ENCODE measurements at places on chromosomes 11 and 22. TPM values are rescaled to one million over a fixed set of nuclear protein-coding genes. Genes with fewer than 3 reads are reported as not detected.

DNA sequence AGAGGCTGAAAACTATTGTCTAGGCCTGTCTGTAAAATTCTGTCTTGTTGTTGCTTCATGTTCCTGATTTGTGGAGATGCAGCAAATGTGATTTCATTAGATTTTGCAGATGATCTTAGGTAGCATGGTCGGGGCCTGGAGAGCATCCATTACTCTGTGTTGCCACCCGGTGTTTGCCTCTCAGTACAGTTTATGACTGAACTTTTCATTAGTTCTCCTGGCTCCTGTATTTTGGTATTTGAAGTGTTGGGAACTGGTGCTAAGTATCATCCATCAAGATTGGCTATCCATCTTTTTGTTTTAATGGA is 7.7 kb downstream of the YWHAH start:
- peaks cover 24% of the 10 kb centered on the region for H3K4me1 ChIP-seq
- H3K27me3 ChIP-seq, result no peaks in the 10 kb centered on the region
- DNase-seq, result no peak
- no peak overlapping the region for H3K4me3 ChIP-seq
- H3K27ac ChIP-seq, result peak overlapping the region; percentile 45

GRCh38 chr11:2847561-2847960 is 38.0 kb downstream of the CDKN1C start:
- no peaks in the 10 kb centered on the region for H3K4me1 ChIP-seq
- H3K27me3 ChIP-seq, result no peaks in the 10 kb centered on the region
- H3K36me3 ChIP-seq, result peaks cover 8% of the 10 kb centered on the region
- no peak overlapping the region for H3K27ac ChIP-seq
- no peak overlapping the region for H3K4me3 ChIP-seq

- no peaks in the 10 kb centered on the region for H3K27me3 ChIP-seq
- no peak overlapping the region for H3K4me3 ChIP-seq
- no peaks in the 10 kb centered on the region for H3K36me3 ChIP-seq
- H3K4me1 ChIP-seq, result peaks cover 40% of the 10 kb centered on the region
- no peak for DNase-seq
These were observed 8.7 kb downstream of the TEAD1 start for GRCh38 chr11:12682737-12683500.

GRCh38 chr22:20520093-20520511 is 12.7 kb downstream of the MED15 start:
- no peaks in the 10 kb centered on the region for H3K36me3 ChIP-seq
- no peak for DNase-seq
- peak overlapping the region; percentile 11 for H3K27ac ChIP-seq
- no peaks in the 10 kb centered on the region for H3K27me3 ChIP-seq
- no peak overlapping the region for H3K4me3 ChIP-seq

DNA sequence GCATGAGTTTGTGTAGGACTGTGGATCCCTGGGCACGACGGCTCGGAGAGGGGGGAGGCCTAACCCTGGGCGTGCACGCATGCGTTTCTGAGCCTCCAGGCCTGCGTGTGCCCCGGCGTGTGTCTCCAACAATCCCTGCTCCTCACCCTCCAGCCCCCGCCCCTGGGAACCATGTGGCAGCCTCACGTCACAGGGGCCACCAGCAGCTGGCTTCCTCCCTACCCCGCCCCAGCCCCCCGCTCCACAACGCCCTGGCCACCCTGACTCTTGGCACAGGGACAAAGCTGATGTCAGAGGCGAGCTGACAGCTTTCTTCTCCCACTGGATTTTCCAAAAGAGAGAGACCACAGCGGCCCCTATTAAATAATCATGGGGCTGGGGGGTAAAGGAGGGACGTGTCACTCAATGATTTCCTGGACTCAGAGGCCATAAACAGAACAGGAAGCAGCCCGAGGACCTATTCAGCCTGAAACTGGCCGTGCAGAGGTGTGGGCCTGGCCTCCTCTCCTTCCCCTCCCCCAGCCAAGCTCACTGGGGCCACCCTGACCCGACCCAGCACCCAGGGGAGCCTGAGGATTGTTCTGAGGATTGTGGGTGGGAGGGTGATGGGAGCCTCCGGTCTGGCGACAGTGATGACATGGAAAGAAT is 6.8 kb upstream of the LIF start:
- peaks cover 10% of the 10 kb centered on the region for H3K4me1 ChIP-seq
- DNase-seq, result no peak
- H3K36me3 ChIP-seq, result no peaks in the 10 kb centered on the region

GRCh38 chr11:34380696-34381095 is 22.9 kb upstream of the ABTB2 start:
- DNase-seq, result no peak
- H3K36me3 ChIP-seq, result no peaks in the 10 kb centered on the region
- H3K4me3 ChIP-seq, result no peak overlapping the region
- H3K27me3 ChIP-seq, result no peaks in the 10 kb centered on the region

- no peaks in the 10 kb centered on the region for H3K36me3 ChIP-seq
- peaks cover 8% of the 10 kb centered on the region for H3K4me1 ChIP-seq
- no peaks in the 10 kb centered on the region for H3K27me3 ChIP-seq
- no peak for DNase-seq
- H3K27ac ChIP-seq, result no peak overlapping the region
These were observed 22.2 kb upstream of the TP53I11 start for GRCh38 chr11:44972746-44973435.

DNA sequence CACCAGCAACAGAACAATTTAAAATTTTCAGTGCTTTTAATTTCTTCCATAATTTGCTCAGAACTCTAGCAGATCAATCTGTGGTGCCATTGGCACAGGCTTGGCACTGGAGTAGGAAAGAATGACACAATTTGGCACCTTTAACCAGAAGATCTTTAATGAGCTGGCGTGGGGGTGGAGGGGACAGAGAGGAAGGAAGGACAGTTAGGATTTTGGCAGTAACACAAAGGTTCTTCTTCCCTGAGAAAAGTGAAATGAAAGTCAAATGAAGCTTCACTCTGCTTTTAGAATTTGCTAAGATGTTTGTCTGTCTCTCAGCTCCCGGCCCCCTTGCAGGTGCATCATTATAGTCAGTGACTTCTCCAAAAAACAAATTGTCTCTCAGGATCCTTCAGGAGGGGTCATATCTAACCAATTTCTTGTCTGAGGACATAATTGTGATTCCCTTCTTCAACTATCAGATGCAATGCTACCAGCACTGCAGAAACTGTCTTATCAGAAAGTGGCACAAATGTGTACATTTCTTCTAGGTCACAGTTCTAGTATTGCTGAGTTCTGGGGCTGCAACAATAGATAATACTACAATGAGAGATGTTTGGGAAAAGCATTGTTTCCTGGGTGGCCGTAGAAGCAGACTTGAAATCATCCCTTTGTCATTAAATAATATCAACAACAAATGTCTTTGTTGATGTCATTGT is 66.8 kb downstream of the CSTPP1 start:
- H3K27ac ChIP-seq, result peak overlapping the region; percentile 57
- H3K4me1 ChIP-seq, result peaks cover 26% of the 10 kb centered on the region
- H3K27me3 ChIP-seq, result no peaks in the 10 kb centered on the region

GRCh38 chr11:104819603-104820002 is 78.7 kb downstream of the CASP12 start:
- no peaks in the 10 kb centered on the region for H3K4me1 ChIP-seq
- H3K4me3 ChIP-seq, result no peak overlapping the region
- H3K36me3 ChIP-seq, result no peaks in the 10 kb centered on the region
- no peak overlapping the region for H3K27ac ChIP-seq

GRCh38 chr11:34618406-34618805 is 2.5 kb upstream of the EHF start:
- H3K27ac ChIP-seq, result no peak overlapping the region
- no peaks in the 10 kb centered on the region for H3K4me1 ChIP-seq

DNA sequence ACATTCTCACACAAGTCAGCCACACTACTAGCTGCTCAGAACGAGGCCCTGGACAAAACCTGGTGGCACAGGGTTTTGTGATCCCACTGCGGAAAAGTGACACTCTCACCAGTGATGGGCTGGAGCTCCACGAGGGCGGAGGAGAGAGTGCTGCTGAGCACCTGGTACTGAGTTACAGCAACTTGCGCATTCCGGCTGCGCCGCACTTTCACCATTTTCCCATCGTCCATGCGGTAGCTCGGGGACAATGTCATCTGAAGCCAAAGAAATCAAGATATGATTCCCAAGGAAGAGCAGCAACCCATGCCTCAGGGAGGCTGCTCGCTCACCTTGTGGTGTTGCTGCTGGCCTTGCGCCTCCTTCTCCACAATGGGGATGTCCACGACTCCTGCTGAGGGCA is 6.1 kb downstream of the RPUSD4 start:
- DNase-seq, result no peak
- H3K27me3 ChIP-seq, result no peaks in the 10 kb centered on the region
- H3K4me3 ChIP-seq, result no peak overlapping the region
- no peak overlapping the region for H3K27ac ChIP-seq
- no peaks in the 10 kb centered on the region for H3K4me1 ChIP-seq

DNA sequence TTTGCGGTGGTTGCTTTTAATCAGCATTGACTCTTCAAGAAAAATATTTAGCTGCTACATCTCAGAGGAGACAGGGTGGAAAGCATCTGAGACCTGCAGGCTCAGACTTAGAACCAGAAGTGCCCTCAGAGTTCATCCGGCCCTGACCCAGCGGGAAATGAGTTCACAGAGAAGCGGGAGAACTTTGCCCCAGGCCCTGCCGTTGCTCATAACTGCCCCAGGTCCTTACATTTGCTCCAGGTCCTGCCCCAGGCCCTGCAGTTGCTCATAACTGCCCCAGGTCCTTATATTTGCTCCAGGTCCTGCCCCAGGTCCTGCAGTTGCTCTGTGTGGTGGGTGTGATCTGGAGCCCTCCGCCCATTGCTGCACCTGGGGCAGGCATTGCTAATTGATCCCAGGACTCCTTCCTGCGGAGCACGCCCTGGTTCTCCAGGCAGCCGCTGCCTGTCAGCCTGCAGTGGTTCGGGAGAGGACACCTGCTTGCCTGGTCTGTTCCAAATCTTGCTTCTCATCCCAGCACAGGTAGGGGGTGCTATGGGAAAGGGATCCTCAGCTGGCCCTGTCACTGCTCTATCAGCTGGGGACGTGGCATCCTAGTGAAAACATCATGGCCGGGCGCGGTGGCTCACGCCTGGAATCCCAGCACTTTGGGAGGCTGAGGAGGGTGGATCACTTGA is 58.1 kb upstream of the PPP6R3 start:
- H3K4me1 ChIP-seq, result no peaks in the 10 kb centered on the region
- no peak overlapping the region for H3K4me3 ChIP-seq
- DNase-seq, result no peak
- H3K27me3 ChIP-seq, result no peaks in the 10 kb centered on the region
- no peaks in the 10 kb centered on the region for H3K36me3 ChIP-seq
- no peak overlapping the region for H3K27ac ChIP-seq

DNA sequence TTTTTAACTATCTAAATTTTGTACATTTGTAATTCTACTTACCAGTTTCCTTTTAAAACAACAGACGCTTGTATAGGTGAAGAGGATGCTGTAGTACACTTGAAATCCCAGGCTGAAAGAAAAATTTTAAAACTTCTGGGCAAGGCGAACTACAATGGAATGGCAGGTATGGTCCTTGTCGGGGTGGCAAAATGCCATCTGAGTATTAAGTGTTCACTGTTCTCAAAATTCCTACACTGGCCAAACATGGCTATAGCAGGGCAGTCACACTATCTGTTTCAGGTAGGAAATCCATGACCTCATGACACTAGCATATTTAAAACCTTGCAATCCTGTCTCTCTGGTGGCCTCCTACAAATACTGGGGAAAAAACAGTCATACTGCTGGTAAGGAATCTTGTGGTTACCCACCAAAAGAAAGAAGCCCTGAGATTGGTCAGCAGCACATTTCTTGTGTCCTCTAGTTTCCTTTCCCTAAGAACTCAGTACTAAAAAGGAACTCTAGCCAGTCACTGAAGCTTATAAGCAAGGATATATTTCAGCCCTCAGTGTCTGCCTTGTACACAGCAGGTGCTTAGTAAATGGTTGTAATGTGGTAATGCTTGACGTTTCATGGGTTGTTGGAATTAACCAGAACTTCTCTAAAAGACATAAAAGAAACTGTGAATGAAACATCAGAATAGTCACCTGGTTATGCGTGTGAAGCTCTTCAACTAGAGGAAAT is 5.2 kb upstream of the ZC3H12C start:
- H3K27ac ChIP-seq, result no peak overlapping the region
- H3K4me3 ChIP-seq, result no peak overlapping the region
- no peaks in the 10 kb centered on the region for H3K27me3 ChIP-seq
- no peak for DNase-seq
- peaks cover 8% of the 10 kb centered on the region for H3K4me1 ChIP-seq

- H3K27ac ChIP-seq, result no peak overlapping the region
- no peak overlapping the region for H3K4me3 ChIP-seq
- no peak for DNase-seq
- H3K36me3 ChIP-seq, result no peaks in the 10 kb centered on the region
- no peaks in the 10 kb centered on the region for H3K27me3 ChIP-seq
These were observed 122.7 kb downstream of the DBX1 start for GRCh38 chr11:20037396-20038153.

The IL18BP gene
- 3.2 TPM for total RNA-seq

The PPP2R5B gene
- total RNA-seq, result 25.6 TPM

The DSCAML1 gene
- total RNA-seq, result 0.11 TPM

The PNPLA5 gene
- total RNA-seq, result not detected

The C1QTNF4 gene
- total RNA-seq, result 3.0 TPM

The OR52H1 gene
- total RNA-seq, result not detected

The TYR gene
- not detected for total RNA-seq

The RRP8 gene
- 19.2 TPM for total RNA-seq

The RTN4R gene
- total RNA-seq, result 1.1 TPM
